ENCODE measurements at places on chromosomes 1 and 21. TPM values are rescaled to one million over a fixed set of nuclear protein-coding genes. Genes with fewer than 3 reads are reported as not detected.

DNA sequence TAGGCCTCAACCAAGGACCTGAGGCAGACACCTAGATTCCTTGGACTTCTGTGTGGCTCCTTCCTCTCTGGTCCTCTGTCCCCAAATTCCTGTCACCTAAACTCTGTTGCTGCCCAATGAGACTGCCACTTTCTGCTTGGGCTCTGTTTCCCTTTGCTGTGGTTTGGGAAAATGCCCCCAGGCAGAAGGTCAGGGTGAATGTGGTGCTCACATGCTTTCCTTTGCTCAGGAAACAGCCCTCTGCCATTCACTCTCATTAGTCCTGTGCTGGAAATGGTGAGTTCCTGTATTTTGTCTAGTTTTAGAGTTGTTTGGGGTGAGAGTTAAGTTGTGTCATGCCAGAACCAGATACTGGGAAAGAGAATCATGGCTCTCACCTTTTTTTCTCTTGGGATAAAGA lies 22.7 kb upstream of the SHE start:
- DNase-seq: no peak

DNA sequence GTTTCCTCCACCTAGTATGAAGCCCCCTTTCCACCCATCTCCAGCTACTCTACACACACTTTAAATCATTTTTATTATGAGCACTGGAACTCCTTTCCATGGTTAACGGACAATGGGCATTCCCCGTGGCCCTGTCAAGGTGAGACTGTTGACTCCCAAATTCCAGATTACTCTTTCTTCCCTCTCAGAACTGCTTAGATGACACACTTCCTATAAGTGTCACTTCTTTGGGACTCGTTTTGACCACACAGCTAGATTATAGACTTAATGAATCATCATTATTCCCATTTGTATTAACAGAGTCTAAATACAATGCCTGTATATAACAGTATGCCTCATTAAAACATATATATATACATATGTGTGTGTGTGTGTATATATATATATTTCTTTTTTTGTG lies 215.1 kb downstream of the BRINP3 start:
- no peak for DNase-seq

Gene ARMH1
- 1.6 TPM for polyA plus RNA-seq

- peak; percentile 62 for DNase-seq
Measured at GRCh38 chr1:8825985-8826481, 8.6 kb upstream of the RERE start.

- DNase-seq: no peak
Measured at GRCh38 chr1:241101622-241102021, 255.4 kb downstream of the RGS7 start.

- no peak for DNase-seq
Measured at GRCh38 chr21:45835301-45836267, 146.0 kb upstream of the COL6A1 start.

Gene LRRC53
- not detected for polyA plus RNA-seq

Gene TENT5C
- 7.4 TPM for polyA plus RNA-seq

DNA sequence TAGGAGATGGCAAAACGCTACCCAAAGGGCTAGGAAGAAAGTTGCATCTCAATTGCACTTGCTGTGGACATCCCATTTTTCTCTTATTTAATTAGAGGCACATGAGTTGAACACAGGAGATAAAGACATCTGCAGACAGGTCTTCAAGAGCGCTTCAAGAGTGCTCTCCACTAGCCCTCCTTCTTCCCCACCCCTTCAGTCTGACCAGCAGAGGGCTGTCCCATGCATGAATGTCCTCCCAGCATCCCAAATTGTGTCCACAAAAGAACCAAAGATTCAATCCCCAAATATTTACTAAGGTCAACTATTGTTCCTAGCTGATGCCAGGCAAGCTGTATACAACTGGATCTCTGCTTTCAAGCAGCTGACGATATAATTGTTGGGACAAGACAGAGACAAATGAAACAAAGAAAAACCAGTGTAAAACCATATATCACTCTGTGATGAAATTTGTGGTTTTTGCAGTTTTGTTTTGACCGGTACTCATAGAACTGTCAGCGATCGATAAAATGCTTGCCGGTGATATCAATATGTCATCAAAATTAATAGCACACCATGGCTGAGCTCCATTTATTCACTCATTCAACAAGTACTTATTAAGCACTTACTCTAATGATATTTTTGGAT lies 174.2 kb downstream of the TNR start:
- DNase-seq: no peak

DNA sequence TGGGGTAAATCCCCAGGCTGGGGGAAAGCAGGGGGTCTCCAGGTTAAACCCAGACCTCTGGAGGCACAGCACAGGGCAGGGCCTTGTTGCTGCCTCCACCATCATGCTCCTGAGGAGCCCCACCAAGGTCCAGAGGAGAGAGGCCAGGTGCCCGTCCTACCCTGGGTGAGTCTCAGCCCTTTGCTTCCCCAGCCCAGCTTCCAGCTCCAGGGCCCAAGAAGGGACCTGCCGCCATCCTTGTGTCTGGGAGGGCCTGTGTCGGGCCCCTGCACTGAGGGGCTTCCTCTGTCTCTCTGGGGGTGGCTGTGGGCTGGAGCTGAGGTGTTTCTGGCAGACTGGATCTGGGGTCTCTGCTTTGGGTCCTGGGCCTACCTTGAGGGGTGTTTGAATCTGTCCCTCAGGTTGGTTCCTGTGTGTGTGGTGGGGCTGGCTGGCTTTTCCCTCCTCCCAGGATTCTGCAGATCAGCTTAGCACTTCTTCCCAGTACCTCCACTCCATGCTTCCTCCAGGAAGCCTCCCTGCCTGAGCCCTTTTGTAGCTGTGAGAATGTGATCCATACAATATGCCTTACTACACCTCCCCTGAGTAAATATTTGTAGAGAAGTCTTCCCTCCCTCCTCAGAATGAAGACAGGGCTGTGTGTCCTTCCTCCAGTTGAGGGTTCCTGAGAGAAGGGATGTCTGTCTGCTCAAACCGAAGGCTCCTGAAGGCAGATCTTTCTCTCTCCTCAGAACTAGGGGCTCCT lies 6.2 kb downstream of the GPR3 start:
- DNase-seq: no peak

Gene LHX4
- polyA plus RNA-seq: 0.25 TPM

DNA sequence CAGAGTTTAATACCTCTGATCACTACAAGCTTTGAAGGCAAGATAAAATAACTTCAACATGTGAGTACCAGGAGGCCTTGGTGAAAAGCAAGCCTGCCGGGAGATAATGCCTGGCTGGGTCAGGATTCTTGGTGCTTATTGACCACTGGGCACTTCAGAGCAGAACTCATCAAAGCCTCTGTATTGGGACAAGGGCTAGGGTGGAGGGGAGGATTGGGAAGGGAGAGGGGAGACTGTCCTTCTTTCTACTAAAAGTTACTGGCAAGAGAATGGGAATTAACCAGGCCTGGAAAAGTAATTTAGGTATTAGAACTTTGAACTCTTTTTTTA lies 35.2 kb downstream of the NEK2 start:
- no peak for DNase-seq

- DNase-seq: no peak
Measured at GRCh38 chr1:196317535-196318522, 290.4 kb downstream of the KCNT2 start.

GRCh38 chr21:15414057-15414456 lies 315.7 kb upstream of the USP25 start:
- DNase-seq: no peak

Gene CCDC17
- not detected for polyA plus RNA-seq

Gene SDF4
- 157 TPM for polyA plus RNA-seq

DNA sequence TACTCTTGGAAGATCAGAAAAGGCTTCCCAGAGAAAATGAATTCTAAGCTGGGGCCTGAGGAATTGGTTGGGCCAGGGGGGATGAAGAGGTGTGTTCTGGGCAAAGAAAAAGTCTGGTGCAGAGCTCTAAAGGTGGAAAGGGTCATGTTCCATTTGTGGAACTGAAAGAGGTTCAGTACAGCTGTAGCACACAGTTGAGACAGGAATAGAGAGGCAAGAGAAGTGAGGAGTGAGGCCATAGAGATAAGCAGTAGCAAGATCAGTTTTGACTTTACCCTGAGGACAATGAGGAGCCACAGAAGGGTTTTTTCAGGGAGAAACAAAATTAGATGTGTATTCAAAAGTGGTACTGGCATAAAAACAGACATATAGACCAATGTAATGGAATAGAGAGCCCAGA lies 30.3 kb upstream of the MUTYH start:
- DNase-seq: no peak

Gene ROR1
- polyA plus RNA-seq: 1.2 TPM

DNA sequence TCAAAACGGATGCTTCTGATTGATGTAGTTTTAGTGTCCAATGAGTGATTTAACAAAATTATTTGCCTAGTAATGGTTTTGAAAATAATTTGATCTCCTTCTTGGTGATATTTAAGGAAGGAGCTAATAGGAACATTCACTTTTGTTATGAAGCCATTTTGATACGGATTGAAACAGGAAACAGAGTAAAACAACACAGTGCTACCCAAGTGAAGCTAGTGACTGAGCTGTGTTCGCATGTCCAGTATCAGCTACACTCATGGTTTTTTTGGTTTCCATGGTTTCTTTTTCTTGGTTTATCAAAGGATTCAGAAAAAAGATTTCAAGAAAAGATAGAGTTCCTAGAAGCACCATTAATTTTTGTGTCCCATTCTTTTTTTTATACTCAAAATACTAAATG lies 40.1 kb upstream of the PLEKHO1 start:
- DNase-seq: peak; percentile 22

- DNase-seq: no peak
Measured at GRCh38 chr1:230609208-230609607, 33.1 kb upstream of the COG2 start.

Gene MEX3A
- not detected for polyA plus RNA-seq

DNA sequence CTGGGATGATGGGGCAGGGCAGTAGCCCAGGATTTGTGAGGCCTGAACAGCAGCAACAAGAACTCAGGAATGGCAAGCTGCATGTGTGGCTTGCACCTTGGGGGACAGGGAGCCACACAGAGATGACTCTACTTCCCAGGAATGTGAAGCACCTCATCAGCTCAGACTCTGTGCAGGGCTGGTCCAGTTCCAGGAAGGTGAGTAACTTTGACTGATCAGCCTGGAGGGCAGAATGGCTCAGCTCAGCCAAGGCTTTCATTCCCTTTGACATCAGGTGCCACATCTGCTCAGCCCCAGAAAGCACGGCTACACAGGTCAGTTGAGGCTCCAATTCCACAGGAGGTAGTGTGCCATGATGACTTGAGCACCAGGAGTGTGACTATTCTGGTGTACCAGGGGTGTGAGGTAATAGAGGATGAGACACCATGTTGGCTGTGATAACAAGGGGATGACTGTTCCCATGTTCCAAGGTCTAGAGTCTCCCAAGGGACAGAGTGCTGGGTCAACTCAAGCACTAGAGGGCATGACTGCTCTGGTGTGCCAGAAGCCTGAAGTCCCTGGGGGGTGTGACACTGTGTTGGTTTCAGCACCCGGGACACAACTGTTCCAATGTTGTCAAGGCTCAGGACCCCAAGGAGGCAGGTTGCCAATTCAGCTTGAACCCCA lies 625.8 kb upstream of the ADGRL2 start:
- no peak for DNase-seq

Gene SLC2A5
- polyA plus RNA-seq: 0.07 TPM

GRCh38 chr1:161206411-161207140 lies 4.4 kb downstream of the NDUFS2 start:
- DNase-seq: no peak

Gene AMPD1
- not detected for polyA plus RNA-seq

Gene PEF1
- polyA plus RNA-seq: 119 TPM

- DNase-seq: no peak
Measured at GRCh38 chr1:229669333-229669732, 43.3 kb downstream of the URB2 start.

- DNase-seq: no peak
Measured at GRCh38 chr1:15120251-15120945, 33.1 kb upstream of the TMEM51 start.

- DNase-seq: no peak
Measured at GRCh38 chr1:67571901-67572593, 113.0 kb upstream of the GADD45A start.

Gene KLF17
- not detected for polyA plus RNA-seq

DNA sequence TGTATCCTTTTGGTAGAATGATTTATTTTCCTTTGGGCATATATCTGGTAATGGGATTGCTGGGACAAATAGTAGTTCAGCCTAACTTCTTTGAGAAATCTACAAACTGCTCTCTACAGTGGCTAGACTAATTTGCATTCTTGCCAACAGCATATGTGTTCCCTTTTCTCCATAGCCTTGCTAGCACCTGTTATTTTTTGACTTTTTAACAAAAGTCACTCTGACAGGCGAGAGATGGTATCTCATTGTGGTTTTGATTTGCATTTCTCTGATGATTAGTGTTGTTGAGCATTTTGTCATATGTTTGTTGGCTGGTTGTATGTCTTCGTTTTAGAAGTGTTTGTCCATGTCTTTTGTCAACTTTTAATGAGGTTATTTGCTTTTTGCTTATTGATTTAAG lies 99.8 kb downstream of the UCK2 start:
- DNase-seq: no peak

Gene GMEB1
- 29.2 TPM for polyA plus RNA-seq

GRCh38 chr1:228938537-228938901 lies 203.2 kb downstream of the RHOU start:
- DNase-seq: peak; percentile 15

GRCh38 chr1:247456914-247457639 lies 827 bp downstream of the OR2B11 start:
- no peak for DNase-seq
